ENCODE measurements at places on chromosomes 2 and 18.
A peak's percentile ranks its signal among the peaks of the same experiment; 100 is the strongest.

DNA sequence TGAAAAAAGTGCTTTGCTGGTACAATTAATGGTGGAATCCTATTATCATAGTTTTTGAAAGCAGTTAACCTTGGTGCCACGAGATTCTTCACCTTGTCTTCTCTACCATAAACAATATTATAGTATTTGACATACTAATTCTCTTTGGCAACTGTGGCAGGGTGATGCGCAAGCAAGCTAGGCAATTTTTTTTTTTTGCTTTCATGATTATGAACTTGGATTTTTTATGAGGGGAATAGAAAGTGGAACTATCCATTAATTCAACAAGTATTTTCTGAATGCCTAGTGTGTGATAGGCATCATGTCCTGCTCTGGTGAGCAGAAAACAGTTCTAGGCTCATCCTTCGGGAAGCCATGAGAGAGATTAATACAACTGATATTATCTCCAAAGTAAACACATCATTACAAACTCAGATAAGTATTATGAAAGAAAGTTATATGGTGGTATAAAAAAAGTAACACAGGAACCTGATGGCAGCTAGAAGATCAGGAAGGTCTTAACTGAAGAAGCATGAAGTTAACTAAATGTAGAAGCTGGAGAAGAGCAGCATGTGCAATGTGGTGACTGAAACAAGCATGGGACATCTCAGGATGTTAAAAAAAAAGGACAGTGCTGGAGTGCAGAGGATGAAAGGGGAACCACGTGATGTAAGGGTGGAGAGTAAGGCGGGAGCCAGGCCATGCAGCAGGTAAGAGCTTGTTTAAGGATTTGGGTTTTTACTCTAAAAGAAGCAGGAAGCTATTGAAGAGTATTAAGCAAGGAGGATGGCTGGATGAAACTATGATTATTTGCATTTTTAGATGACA lies 113.7 kb downstream of the ZEB2 start:
- DNase-seq = no peak

GRCh38 chr18:49973592-49973991 lies 160.3 kb upstream of the ACAA2 start:
- no peak for DNase-seq

DNA sequence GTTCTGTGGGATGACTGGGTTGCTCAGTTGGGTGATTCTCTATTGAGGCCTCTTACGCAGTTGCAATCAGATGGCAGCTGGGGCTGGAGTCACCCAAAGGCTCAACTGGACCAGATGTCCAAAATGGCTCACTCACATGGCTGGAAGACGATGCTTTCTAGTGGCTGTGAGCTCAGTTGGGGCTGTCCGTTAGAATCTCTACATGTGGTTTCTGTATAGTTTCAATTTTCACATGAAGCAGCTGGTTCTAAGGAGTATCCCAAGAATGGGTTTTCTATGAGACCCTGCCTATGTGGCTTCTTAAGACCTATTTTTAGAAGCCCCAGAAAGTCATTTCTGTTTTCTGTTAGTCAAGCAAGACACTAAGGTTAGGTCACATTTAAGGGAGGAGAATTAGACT lies 4.4 kb downstream of the XRCC5 start:
- DNase-seq = no peak

DNA sequence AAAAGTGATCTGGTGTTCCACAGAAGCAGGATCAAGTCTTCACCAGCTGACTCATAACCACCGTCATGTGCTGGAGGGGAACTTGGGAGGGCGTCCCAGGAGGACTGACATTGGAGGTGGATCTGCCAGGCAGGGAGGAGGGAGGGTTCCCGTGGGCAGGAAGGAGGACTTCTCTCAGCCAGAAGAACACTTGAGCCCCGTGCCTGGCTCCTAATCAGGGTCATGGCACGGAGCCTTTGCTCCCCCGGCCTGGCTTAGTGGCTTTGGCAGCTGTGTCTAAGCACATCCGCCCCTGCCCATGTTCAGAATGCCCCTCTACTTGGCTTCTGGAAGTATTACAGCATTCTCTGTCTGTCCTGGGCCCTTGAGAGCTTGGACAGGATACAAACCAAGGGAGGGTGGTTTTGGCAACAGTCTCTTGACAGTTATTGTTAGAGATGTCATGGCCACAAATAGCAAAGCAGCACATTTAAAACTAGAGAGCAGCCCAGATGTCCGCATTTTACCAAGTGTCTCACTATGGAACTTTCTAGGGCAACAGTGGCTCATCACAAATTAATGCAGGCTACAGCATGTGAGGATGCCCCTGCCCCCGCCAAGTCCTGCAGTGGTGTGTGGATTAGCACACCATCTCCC lies 11.5 kb downstream of the PPP1R7 start:
- no peak for DNase-seq

DNA sequence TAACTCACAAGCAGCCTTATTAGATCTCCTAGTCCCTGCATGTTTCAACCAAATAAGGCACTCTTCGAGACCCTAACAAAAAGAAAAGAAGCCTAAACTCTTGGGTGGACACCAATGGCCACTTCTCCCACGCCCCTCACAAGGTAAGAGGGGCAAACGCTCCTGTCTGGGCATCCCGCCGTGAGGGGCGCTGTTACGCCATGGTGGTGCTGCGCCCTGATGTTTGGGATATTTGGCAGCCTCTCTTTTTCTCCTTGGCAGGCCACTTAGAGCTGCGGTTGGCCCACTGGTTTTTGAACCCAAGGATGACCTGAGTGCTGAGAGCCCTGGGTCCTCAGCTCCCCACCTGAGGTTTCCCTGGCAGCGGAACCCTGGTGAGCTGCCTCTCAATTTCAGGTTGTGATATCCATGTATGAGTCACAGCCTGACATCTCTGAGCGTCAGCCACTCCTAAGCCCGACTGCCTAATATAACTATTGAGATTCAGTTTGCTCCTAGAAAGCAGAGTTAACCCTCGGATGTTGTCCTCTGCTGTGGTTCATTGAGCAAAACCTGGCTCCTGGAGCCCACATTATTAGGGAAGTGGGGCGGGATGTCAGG lies 103.3 kb downstream of the COL6A3 start:
- DNase-seq = no peak

- no peak for DNase-seq
These were observed 103.7 kb upstream of the TAF1B start for GRCh38 chr2:9739531-9739964.

GRCh38 chr2:61690078-61690596 lies 152.0 kb upstream of the XPO1 start:
- no peak for DNase-seq

DNA sequence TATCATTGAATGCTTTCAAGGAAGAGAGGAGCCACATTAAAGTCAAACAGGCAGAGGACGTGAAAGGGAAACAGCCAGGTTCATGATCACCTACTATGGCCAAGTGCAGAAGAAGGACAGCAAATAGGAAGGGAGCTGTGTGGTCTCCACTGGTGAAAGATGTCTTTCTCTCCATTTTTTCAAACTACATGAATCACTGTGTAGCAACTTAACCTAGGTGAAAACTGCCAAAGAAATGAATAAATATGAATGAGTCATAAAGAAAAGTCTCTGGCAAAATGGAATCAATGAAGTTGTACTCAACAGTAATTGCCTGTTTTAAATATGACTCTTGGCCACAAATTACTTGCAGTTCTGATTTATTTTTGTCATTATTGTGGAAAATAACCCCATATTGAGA lies 452.6 kb upstream of the PKDCC start:
- no peak for DNase-seq

- DNase-seq = no peak
These were observed 10.2 kb downstream of the TMEM17 start for GRCh38 chr2:62495761-62496160.

- DNase-seq = no peak
These were observed 156.7 kb downstream of the KLHL29 start for GRCh38 chr2:23541503-23542229.

DNA sequence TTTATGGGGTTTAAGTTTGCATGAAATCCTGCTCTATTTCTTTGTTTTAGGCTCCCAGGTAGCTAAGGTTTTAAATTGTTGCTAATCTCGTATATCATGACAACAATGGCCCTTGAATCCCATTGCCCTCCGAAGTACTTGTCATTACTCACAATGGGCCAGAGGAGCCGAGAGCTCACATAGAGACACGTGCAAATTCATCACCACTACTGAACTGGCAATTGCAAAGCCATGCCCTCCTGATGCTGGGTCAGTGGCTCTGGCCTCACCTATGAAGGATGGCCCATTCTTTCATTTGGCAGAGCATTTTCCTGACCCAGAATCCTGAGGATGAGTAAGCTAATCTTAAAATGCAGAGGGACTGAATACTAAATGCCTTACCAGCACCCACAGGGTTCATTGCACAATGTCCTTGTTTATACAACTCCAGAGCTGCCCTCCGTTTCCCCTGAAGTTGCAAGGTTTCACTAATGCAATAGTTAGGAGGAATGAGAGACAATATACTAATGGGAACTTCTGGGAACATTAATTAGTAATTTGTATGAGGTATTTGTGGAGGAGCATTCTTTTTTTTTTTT lies 71.6 kb upstream of the GAREM1 start:
- DNase-seq = no peak

DNA sequence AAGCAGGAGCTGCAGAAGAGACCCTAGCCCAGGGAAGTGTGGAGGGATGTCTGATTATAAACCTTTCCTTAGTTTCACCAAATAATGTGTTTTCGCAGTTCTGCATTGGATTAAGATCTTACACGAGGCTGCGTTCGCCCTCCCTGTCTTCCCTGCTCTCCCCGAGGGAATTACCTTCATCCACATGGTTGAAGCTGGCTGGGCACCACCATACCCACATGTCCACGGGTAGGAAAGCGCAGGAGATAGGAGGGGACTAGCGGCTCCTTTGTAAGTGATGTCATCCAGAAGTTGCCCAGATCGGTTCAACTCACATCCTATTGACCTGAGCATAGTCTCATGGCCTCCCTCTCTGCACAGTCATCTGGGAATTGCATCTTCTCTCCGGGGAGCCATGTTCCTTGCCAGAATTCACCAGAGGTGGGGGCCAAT lies 1.1 kb downstream of the TTL start:
- no peak for DNase-seq

DNA sequence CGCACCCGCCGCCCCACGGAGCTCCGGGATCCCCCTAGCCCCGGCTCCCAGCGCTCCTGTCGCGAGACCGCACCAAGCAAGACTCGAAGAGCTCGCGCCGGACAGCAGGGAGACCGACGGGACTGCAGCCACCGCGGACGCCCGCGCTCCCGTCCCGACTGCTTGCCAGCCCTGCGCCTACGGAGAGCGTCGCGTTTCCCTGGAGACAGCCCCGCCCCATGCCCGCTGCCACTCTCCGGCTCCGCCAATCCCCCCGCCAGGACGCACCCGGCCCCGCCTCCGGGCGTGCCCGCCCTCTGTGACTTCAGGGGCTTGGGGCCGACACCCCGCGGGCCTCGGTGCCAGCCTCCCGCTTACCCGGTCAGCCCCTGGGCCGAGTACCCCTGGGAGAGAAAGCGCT lies at the start of gene ANKMY1:
Gene ANKMY1 (minus strand): TSS at position 181 of the 400 bp plus-strand sequence. CDS start 653 bp downstream, outside the sequence.
- DNase-seq = no peak

DNA sequence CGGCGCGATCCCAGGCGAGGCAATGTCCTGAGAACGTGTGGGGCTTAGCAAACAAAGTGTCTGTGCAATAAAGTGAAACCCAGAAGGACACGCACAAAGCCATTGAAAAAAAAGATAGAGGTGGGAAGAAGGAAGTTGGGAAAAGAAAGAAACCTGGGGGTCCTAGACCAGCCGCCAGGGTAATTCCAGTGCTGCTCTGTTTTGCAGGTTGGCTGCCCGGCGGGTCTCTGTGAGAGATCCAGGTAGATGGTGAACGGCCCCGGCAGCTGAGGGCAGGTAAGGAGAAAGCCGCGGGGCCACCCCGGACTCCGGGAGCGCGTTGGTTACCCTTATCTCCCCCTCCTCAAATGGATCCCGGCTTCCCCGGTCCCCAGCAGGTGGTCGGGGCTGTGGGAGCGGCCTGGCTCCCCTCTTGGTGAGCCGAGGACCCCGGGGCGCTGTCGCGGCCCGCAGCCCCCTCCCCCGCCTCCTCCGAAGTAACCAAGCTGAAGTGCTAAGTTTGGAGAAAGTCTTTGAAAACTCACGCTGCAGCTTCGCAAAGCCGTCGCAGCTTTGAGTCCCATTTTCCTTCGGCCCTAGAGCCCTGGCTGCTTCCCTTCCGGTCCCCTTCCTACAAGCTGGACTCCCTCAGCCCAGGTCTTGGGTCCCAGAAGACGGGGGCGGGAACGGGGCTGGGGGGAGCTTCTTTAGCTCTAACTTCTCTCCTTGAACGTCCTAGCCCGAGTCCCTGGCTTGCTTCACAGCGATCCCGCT lies 588 bp downstream of the OTX1 start:
- DNase-seq = peak; percentile 38

DNA sequence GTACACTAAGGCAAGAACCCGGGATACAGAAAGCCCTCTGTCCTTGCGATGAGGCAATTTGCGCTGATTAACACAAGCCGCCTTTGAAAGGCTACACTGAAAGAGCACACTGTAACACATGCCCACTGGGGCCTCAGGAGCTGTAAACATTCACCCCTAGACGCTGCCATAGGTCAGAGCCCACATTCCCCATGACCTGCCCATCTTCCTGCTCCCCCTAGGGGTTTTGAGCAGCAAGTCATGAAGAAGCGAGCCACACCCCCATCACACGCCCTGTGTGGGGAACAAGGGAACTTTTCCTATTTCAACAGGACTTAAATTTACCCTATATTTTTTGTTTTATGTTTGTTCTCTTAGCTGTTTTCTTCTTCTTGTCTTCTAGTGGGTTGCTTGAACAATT lies 47.8 kb upstream of the SLC4A10 start:
- no peak for DNase-seq

- DNase-seq = no peak
These were observed 12.0 kb upstream of the C2orf66 start for GRCh38 chr2:196821195-196821594.

GRCh38 chr2:122414902-122415301 lies 659.5 kb downstream of the TSN start:
- DNase-seq = no peak

GRCh38 chr2:890791-891190 lies 59.9 kb upstream of the SNTG2 start:
- no peak for DNase-seq

DNA sequence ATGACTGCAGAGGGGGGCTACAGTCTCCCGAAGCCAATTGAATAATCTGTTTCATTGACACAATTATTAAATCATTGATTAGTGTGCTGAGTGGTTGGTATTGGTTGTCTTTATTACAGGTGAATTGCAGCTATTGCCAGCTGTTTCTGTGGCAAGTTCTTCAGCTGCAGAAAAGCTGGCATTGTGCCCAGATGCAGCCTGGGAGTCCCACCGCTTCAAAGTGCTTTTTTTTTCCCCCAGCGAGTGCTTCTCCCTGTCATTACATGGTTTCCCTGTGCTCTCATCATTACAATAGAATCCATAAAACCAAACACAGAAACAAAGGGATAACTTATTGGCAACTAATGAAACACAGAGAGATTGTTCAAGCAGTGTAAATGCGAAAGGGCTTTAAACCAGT lies 164.7 kb downstream of the GRB14 start:
- no peak for DNase-seq

- no peak for DNase-seq
These were observed 14.2 kb downstream of the RPRM start for GRCh38 chr2:153464395-153464794.

GRCh38 chr2:97695744-97696143 lies 17.6 kb upstream of the ZAP70 start:
- DNase-seq = no peak

GRCh38 chr2:201923436-201924328 lies 110.0 kb upstream of the FZD7 start:
- DNase-seq = no peak

All from memory B cell (primary cell).